GM23248 (cell line): ENCODE measurements at places on chromosomes 4 and X. TPM values are rescaled to one million over a fixed set of nuclear protein-coding genes. Genes with fewer than 3 reads are reported as not detected.

DNA sequence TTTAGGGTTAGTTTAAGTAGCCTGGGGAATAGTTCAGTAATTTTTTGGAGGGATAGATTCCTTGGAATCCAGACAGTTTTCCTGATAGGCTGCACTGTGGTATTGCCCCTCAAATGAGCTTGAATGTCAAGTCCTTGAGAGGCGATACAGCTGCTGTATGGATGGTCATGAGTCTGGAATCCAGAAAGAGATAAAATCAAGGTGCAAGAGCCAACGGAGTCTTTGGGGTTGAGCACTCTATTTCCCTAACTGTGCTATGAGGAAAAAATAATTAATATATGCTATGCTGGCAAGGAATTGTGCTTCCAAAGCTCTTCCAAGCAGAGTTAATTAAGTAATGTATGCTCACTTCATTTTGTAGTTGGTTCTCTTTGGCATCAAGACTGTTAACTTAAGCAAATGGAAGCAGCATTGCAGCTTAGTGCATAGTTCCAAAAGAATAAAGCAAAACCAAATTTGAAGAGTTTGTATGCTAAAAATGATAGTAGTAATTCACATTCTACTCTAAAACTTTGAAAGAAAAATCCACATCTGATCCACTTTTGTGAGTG, 48.8 kb downstream of the LIMCH1 start:
- DNase-seq: no peak

GRCh38 chr4:34718576-34719245, 1525.6 kb downstream of the ARAP2 start:
- DNase-seq: no peak

Gene GYPE
- total RNA-seq: 2.5 and 6.6 TPM in 2 replicates

DNA sequence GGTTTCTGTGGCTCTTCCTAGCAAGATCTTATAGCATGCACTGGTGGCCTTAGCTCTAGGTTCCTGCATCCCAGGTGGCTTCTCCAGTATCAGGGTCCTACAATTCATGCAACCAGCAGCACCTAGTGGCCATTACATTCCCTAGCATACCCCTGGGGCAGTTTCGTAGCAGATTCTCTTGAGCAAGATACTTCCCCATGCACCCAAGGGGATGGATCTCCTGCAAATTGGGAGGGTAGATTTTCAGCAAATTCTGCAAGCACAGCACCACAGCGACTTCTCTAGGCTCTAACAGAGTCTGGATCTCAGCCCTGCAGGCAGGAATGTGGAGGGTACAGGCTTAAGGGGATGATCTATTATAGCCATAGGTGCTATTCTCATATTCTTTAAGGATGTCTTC, 13.1 kb upstream of the SLC9B1 start:
- peak; percentile 36 for DNase-seq

- DNase-seq: no peak
These were observed 80.4 kb downstream of the SHROOM2 start for GRCh38 chrX:9866633-9867032.

GRCh38 chr4:42789041-42789567, 103.4 kb upstream of the GRXCR1 start:
- DNase-seq: no peak

DNA sequence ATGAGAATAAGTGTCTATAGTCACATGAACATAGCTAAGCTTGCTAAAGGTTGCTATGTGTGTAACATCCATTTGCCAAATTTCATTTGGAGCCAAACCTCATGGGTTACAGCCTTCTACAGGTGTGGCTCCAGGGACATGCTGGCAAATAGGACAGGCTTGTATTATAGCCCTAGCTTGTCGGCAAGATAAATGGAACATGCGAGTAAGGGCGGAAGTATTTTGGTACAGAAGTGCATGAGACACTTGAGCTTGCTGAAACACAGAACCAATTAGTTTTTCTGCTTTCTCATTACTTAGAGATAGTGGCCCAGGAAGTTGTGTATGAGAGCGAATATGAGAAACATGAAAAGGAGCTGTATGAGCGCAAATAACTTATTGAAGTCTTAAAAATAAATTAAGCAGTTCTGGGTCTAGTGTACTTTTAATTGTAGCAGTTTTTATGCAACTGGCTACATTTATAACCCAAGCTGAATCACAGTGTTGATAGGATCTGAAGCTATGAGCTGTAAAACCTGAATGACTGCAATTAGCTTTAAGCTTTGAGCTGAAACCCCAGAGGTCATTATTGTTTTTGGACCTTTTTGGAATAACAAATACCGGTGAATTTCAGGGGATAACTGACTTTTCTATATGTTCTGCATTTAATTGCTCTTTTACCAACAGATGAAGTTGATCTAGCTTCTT, 64.6 kb downstream of the KDM5C start:
- DNase-seq: no peak

DNA sequence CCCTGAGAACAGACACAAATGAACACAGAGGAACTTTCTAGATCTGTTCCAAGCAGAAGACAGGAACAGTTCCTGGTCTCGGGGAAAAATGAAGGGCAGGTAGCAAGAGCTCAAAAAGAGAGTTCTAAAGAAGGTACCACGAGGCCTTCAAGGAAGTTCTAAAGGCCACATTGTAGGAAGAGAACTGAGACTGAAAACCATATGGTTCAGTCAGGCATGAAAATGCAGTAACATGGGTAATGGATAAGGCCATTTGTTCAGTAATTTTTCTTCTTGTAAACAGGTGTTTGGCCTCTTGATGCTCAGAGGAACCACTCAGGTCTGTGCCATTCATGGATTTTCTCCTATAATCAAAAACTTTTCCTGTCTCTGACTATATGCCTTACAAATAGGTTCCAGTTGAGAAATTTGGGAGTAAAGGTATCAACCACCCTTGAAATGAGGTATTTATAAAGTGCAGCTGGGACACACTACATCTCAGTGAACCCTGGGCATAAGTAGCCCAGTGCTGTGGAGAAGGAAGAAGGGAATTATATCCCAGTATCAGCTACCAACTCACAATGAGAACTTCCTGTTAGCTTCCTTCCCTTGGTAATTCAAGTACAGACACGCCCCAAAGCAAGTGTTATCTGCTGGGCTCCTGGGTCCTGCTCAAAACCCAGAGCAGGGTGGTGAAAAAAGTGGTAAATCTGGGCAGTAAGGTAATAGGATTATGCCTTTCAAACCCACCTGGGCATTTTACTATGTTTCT, 277.9 kb downstream of the KLHL13 start:
- DNase-seq: no peak

DNA sequence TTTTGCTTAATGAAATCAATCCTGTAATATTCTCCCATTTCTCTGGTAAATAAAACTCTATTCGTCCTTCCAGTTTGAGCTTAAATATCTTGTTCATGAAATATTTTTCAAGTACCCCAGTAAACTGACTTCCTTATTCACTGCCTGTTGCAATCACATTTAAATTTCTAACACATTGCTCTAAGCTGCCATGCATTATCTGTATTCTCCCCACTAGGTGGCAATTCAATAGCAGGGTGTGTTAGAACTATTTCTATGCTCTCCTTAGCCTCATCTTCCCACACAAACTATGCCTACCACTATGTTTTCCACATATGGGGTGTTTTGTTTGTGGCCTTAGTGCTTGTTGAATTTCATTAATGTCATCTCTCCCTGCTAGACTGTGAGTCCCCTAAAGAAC, 377.1 kb upstream of the HS3ST1 start:
- DNase-seq: peak; percentile 2

DNA sequence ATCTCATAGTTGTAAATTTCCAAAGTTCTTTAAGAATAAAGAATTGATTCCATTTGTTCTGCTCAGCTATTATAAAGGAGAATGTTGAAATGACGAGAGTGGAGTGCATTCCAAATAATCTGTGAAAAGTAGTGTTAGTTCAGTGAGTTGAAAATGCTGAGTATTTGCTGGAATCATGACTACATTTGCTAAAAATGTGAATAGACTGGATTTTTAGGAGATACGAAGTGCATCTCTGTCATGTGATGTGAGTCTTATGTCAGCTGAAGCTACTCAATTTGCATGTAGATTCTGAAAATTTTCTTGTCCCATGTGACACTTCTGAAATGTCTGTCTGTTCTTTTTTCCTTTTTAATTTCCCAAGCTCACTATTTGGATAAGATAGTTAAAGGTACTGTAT, 206.0 kb downstream of the DCTD start:
- no peak for DNase-seq

DNA sequence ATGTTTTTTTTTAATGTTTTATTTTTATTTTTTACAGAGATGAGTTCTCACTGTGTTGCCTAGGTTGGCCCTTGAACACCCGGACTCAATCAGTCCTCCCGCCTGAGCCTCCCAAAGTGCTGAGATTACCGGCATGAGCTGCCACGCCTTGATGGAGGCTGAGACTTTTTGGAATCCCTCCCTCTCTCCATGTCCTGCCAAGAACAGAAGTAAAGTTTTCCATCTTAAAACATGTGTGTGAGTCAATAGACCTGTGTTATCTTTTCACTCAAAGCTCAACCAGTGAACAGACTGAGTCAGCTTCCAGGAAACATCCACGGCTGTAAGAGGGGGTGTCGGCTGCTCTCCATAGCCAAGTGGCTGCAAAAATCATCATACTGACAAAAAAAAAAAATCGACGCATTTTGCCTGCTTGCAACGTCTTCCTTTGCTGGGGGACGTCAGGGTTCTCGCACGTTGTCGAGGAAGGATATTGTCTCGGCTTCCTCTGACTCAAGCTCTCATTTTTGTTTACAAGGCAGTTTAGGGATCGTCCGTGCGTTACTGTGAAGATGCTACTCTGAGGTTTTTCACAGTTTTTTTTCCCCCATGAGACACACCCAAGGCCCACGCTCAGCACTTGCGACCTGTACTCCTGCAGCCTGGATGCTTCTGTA, 10.0 kb upstream of the ASMTL start:
- peak; percentile 41 for DNase-seq

DNA sequence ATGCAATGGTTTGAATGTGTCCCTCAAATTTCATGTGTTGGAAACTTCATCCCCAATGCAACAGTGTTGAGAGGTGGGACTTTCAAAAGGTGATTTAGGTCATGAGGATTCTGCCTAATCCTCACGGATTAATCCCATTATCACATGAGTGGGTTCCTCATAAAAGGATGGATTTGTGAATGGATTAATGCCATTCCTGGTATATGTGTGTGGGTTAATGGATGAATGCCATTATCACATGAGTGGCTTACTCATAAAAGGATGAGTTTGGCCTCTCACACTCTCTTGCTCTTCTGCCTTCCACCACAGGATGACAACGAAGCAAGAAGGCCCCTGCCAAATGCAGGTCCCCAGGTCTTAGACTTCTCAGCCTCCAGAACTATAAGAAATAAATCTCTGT, 30.5 kb upstream of the NEUROG2 start:
- DNase-seq: peak; percentile 49

DNA sequence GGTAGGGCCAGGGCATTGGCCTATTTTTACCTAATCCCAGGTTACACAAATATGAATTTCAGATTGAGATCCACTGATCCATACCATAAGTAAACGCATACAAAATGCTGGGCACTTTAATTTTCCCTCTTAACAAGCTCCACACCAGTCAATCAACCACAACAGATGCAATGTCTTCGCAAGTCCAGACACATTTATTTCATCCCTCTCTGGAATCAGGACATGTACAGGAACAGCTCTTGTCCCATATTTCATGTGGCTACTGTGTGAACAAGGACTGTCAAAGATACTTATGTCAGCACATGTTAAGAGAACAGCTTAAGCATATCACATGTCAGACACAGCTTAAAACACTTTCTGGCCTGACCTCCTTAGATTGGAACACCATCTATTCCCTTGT, 145.9 kb downstream of the PPP3CA start:
- DNase-seq: no peak

Gene SOX3
- not detected in 2 replicates for total RNA-seq

Gene ZBTB33
- 11.5 and 11.6 TPM in 2 replicates for total RNA-seq

Gene ADRA2C
- total RNA-seq: 2.2 and 3.9 TPM in 2 replicates

GRCh38 chr4:20095805-20096541, 155.7 kb upstream of the SLIT2 start:
- peak; percentile 32 for DNase-seq

Gene GPR101
- total RNA-seq: not detected in 2 replicates

Gene UGT2B10
- total RNA-seq: not detected in 2 replicates

Gene WAS
- total RNA-seq: not detected in 2 replicates

GRCh38 chr4:86837691-86838503, 11.3 kb downstream of the SLC10A6 start:
- no peak for DNase-seq

Gene ATP2B3
- total RNA-seq: not detected in 2 replicates

Gene SPATA18
- 14.3 and 22.9 TPM in 2 replicates for total RNA-seq

Gene AREG
- total RNA-seq: 0.97 TPM in 1 of 2 replicates, not detected in the other

DNA sequence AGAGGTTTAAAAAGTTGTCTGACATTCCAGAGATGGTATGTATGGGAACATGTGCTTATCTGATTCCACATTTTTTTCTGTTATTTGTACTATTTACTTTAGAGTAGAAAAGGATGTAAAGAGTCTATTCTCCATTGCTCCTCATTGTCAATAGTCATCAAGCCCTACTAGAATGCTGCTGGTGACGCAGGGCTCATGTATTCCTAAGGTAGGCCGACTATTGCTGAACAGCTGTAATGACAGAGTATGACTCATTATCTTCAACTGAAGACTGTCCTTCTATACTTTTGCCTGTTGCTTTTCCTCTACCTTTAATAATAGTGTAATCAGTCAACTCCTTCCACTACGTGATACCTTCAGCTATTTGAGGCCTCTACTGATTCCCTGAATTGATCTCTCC, 509.1 kb upstream of the NR3C2 start:
- DNase-seq: no peak
